ENCODE measurements at places on chromosomes 1 and 21.
A peak's percentile ranks its signal among the peaks of the same experiment; 100 is the strongest.

GRCh38 chr1:232669981-232670747 lies 40.2 kb upstream of the SIPA1L2 start:
- no peak for DNase-seq

DNA sequence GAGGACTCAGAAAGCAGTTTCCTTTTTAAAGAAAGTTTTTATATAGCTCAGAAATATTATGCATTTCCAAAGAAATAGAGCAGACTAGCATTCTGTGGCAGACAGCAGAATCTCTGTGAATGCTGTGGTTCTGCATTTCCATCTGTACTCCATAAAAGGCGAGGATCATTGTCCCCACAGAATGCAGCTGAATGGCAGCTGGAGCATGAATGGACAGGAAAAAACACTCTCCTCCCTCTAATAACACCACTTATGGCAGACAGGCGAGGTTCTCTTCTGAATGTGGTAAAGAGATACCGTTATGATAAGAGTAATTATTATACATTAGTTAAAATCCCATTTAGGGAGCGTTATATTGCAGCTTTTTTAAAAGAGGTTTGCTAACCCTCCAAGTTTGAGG lies 81.4 kb upstream of the WLS start:
- no peak for DNase-seq

GRCh38 chr21:32240851-32241687 lies 37.8 kb downstream of the MIS18A start:
- no peak for DNase-seq

GRCh38 chr1:84617349-84617748 lies 43.1 kb upstream of the CTBS start:
- DNase-seq = no peak

- no peak for DNase-seq
These were observed 15.9 kb downstream of the ZMYND12 start for GRCh38 chr1:42439940-42440339.

- peak; percentile 66 for DNase-seq
These were observed 272.9 kb upstream of the C1orf174 start for GRCh38 chr1:4172644-4173599.

GRCh38 chr1:8580566-8580965 lies 236.9 kb downstream of the RERE start:
- DNase-seq = no peak

GRCh38 chr1:99950486-99950885 lies 19.3 kb upstream of the SLC35A3 start:
- no peak for DNase-seq

- DNase-seq = no peak
These were observed 488.0 kb downstream of the AJAP1 start for GRCh38 chr1:5142389-5142788.

DNA sequence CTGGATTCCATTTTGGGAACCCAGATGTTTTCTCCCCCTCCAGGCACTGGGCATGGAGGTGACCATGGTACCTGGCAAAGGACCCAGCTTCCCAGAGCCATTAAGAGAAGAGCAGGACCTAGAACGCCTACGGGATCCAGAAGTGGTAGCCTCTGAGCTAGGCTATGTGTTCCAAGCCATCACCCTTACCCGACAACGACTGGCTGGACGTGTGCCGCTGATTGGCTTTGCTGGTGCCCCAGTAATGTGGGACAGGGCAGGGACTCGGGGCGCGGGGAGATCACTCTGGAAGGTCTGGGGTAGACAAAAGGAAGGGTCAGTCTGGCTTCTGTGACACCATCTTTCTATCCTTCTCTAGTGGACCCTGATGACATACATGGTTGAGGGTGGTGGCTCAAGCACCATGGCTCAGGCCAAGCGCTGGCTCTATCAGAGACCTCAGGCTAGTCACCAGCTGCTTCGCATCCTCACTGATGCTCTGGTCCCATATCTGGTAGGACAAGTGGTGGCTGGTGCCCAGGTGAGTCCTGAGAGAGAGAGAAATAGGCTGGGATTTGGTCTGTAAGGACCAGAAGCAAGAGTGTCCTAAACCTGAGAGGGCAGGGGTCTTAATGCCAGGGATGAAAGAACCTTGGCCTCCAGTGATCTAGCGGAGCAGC lies 1.6 kb downstream of the UROD start:
- no peak for DNase-seq

- no peak for DNase-seq
These were observed 108.2 kb upstream of the OLIG2 start for GRCh38 chr21:32917362-32918135.

GRCh38 chr1:70005386-70006034 lies 199.9 kb downstream of the LRRC40 start:
- DNase-seq = no peak

DNA sequence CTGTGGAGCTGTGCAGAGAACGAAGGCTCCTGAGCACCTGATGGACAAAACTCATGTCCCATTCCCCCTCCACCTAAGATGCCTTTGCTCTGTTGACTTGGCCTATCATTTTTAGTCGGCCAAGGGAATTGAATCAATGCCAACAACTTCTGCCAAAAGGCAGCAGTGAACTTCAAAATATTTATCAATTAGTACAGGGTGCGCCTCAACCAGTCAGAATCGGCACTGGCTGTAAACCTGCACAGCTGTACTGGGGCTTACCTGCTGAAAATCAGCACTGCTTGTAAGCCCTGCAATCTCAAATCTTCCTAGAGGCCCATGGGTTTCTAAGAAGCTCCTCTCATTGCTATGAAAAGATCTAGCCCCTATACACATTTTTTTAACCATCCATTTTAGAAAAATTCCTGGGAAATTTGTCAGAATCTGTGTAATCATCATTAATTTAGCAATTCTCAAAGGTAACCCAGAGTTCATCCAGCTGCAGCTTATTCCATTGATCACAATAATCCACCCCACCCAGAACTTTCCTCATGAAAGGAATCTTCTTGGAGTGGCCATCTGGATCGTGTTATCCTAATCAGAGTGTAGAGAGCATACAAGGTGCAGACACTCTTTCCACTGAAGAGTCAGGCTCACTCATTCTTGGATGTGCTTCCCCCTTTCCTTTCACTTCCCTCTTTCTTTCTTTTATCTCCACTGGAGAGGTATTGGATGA lies 40.2 kb downstream of the ADAMTS1 start:
- DNase-seq = no peak

GRCh38 chr1:8537991-8538390 lies 220.1 kb downstream of the SLC45A1 start:
- DNase-seq = no peak

- DNase-seq = no peak
These were observed 15.9 kb upstream of the ADAMTS5 start for GRCh38 chr21:26982767-26983166.

DNA sequence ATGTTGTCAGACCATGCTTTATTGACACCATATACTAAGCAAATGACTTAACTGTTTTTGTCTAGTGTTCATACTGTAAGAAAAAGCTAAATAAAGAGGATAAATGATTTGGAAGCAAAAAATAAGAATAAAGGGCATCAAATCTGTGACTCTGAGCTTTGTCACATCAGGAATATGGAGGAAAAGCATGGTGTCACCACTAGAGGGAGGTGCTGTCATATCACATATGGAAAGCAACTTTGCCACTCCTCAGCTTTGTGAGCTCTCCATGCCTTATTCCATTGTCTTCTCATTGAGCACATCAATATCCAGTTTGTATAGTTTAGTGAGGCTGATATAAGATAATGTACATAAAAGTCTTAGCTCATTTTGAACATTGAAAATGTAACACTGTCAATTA lies 20.8 kb upstream of the GBP1 start:
- DNase-seq = peak; percentile 59

GRCh38 chr1:198730952-198731351 lies 92.1 kb downstream of the PTPRC start:
- no peak for DNase-seq

DNA sequence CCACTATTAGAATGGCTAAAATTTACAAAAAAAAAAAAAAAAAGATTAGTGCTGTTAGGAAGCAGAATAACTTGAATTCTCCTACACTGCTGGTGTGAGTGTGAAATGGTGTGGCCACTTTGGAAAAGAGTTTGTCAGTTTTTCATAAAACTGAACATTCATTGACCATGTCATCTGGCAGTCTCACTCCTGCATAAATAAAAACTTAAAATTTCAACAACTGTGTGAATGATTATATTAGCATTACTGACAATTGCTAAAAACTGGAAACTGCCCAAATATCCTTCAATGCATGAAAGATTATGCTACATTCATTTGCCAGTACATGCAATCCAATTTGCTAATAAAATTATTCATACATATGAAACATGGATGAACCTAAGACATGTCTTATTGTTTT lies 570.9 kb downstream of the NEGR1 start:
- DNase-seq = no peak

GRCh38 chr1:13523780-13524477 lies 10.1 kb upstream of the LRRC38 start:
- DNase-seq = no peak

DNA sequence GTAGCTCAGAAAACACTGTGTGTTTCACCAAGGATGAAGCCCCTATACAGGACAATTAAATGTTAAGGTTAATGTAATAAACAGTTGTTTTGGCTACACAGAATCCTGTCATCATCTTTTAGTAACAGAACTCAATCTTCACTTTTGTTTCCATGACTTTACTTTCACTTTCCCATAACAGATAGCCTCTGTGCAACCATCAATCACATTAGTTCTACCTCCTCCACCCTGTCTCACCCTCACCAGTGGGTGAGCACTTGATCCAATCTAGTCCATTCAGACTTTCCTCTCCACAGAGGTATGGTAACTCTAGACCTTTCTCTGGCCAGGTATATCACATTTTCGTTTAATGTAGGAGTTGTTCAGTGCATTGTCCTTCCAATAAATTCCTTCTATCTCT lies 1018.5 kb downstream of the ADGRL2 start:
- no peak for DNase-seq

- DNase-seq = no peak
These were observed 106.0 kb downstream of the RABGAP1L start for GRCh38 chr1:174265282-174265681.

GRCh38 chr21:38211321-38211720 lies 45.5 kb upstream of the KCNJ15 start:
- DNase-seq = no peak

DNA sequence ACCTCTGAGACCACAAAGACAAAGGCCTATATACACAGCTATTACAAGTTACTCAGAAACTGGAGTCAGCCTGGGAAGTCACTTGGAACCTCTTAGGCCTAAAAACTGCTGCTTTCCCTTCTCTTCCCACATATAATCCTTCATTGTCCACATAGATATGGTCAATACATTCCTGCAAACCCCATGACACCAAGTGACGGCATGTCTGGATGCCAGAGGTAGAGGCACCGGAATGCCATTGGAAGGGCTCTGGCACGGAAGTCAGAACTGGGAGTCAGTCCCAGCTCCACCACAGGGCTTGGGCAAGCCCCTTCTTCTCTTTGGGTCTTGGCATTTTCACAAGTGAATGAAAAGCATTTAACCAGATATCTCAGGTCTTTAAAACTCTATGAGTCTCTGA lies 204.7 kb downstream of the MATN1 start:
- DNase-seq = no peak

GRCh38 chr1:96918406-96918805 lies 196.8 kb downstream of the PTBP2 start:
- no peak for DNase-seq

- DNase-seq = no peak
These were observed 58.4 kb downstream of the KLHDC7A start for GRCh38 chr1:18539171-18539570.

DNA sequence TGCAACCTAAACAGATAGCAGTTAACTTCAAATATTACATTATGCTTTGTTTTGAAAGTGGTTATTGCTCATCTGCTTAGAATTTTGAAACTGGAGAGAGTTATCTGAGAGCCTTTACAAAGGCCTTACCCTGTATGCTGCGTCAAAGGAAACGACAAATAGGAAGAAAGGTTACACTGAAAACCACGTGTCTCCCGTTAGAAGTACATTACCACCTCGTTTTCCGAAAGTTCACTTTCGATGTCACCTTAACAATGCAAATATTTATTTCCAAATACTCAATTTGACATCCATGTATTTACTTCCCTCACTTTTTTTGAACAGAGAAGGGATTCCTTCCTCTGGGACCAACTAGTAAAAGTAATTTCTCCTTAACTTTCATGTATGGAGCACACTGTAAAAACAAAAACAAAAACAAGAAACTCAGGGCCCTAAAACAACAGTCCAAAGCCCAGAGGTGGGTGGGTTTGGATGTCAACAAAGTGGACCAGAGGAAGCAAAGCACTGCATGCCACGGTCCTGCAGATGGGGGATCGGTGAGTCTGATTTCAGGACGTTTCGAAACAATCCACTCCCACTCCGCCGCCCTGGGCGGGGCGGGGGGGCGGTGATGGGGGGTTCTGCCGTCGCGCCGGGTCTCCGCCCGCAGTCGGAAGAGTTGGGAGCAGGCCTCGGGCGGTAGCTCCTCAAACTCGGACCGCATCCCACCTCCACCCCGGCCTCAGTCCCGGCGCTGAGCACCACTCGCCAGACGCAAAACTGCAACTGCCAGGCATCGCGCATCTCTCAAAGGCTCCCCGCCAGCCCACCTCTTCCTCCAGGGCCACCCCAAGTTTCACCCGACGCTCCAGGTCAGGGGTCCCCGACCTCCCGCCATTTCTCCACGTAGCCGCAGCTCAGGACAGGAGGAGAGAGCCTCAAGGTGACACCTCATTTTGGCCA lies 841 bp downstream of the ADSS2 start:
- peak; percentile 73 for DNase-seq

- peak; percentile 54 for DNase-seq
These were observed 76.5 kb upstream of the BTG3 start for GRCh38 chr21:17688912-17689874.

DNA sequence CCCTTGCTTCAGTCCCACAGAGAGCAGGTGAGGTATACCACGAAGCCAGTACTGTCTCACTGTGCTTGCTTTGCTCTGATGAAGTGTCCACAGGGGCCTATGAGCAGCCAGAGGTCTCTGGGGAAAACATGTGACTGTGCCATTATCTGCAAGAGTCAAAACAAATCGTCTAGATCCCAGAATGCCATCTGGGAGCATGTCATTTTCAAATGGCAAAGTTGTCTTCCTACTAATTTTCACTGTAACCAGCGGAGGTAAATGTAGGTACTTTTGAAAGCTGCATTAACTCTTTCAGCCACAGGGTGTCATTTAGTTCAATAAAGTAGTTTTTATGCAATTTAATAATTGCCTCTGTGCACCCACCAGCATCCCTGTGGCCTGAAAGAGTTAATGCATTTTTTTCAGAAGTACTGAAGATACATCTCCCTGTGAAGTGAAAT lies 173.6 kb upstream of the SGIP1 start:
- DNase-seq = no peak

GRCh38 chr1:14263671-14264070 lies 334.8 kb upstream of the KAZN start:
- DNase-seq = no peak
